CD14-positive monocyte (primary cell): ENCODE measurements at places on chromosomes 5 and 9. TPM values are rescaled to one million over a fixed set of nuclear protein-coding genes. Genes with fewer than 3 reads are reported as not detected.

GRCh38 chr9:4569101-4569500 lies 78.8 kb downstream of the SLC1A1 start:
- no peak overlapping the region for H3K4me3 ChIP-seq
- H3K27me3 ChIP-seq: no peaks in the 10 kb centered on the region
- no peak overlapping the region for H3K27ac ChIP-seq
- no peaks in the 10 kb centered on the region for H3K36me3 ChIP-seq
- no peak for DNase-seq
- H3K4me1 ChIP-seq: no peaks in the 10 kb centered on the region

DNA sequence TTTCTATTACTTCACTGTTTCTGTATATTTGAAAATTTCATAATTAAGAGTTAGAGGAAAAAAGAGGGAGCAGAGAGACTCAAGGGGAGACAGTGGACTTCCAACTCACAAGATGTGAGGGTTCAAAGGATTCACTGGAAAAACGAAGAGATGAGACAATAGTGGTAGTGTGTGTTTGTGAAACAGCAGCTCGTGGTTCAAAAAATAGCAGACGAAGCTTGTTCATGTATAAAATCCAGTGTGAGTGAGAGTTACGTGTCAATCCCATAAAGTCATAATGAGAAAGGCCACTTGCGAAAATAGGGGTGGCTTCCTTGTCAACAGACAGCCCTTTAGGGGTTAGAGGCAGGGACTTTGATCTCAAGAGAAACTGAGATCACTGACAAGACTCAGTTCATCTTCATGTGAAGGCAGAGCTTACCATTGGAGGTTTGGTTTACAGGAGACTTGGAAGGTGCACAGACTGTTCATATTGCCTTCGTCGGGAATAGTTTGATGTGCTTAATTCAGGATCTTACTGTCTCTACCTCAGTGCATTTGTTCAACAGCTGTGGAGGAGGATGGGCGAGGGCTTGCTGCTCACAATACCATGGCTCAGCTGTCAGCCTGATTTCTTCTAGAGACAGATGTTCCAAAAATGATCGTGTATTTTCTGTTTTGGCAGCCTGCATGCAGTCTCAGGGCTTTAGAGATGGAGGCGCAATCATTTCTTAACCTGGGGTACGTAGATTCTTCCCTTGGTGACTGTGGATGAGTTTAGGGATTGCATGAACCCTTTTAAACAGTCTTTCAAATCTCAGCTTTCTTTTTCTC lies 105.7 kb upstream of the KLF9 start:
- no peak for DNase-seq
- no peak overlapping the region for H3K27ac ChIP-seq
- H3K36me3 ChIP-seq: no peaks in the 10 kb centered on the region

- H3K27me3 ChIP-seq: peaks cover 38% of the 10 kb centered on the region
- H3K36me3 ChIP-seq: no peaks in the 10 kb centered on the region
- no peak overlapping the region for H3K27ac ChIP-seq
- DNase-seq: no peak
- no peak overlapping the region for H3K4me3 ChIP-seq
These were observed 1.1 kb downstream of the PRUNE2 start for GRCh38 chr9:76904661-76905457.

DNA sequence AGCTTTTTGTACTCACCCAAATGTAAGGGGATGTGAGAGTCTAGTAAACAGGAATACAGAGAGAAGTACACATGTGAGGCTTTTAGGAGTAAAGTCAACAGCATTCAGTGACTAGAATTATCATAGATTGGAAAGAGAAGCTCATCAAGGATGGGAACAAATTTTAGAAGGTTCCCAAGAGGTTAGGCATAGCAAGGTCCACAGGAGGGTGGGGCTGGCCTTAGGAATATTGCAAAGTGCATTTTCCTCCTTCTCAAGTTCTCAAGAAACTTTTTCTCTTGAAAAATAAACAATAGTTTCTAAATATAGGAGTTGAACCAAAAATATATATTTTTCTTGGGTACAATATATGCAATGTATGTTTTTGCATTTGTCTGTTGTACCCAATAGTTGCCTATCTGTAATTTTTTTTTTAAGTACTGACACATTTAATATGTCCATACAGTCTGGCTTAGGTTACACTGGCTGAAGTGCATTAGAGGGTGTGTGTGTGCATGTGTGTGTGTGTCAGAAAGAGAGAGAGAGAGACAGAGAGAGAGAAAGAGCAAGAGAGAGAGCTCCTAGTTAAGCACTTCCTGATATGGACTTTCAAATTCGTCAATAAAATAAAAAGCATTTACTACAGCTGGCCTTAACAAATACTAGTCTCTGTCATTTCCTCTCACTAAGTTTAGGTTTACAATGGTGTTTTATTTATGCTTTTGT lies 62.2 kb downstream of the SNX18 start:
- H3K4me3 ChIP-seq: no peak overlapping the region
- no peaks in the 10 kb centered on the region for H3K36me3 ChIP-seq
- H3K27me3 ChIP-seq: no peaks in the 10 kb centered on the region
- DNase-seq: no peak
- no peak overlapping the region for H3K27ac ChIP-seq

- H3K4me3 ChIP-seq: no peak overlapping the region
- H3K36me3 ChIP-seq: no peaks in the 10 kb centered on the region
- H3K4me1 ChIP-seq: no peaks in the 10 kb centered on the region
- no peak for DNase-seq
These were observed 226.6 kb upstream of the SLC24A2 start for GRCh38 chr9:20015427-20015931.

DNA sequence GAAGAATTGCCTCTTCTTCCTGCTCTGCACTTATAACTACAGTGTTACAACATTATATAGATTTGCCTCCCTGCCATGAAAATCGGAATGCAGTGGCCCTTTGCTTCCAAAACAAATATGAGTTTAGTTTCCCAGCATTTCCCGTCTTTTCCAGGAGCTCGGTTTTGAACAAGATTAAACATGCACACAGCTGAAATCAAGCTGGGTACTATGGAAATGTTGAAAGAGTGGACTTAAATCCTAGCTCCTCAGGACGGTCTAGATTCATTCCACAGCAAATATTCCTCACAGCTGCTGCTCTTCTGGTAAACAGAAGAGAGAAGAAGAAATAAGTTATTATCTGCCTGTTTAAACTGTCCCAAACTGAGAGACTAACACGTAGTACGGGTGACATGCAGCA lies 161.4 kb downstream of the PIK3R1 start:
- no peaks in the 10 kb centered on the region for H3K36me3 ChIP-seq
- H3K27me3 ChIP-seq: no peaks in the 10 kb centered on the region
- no peak for DNase-seq
- no peak overlapping the region for H3K27ac ChIP-seq
- no peak overlapping the region for H3K4me3 ChIP-seq

DNA sequence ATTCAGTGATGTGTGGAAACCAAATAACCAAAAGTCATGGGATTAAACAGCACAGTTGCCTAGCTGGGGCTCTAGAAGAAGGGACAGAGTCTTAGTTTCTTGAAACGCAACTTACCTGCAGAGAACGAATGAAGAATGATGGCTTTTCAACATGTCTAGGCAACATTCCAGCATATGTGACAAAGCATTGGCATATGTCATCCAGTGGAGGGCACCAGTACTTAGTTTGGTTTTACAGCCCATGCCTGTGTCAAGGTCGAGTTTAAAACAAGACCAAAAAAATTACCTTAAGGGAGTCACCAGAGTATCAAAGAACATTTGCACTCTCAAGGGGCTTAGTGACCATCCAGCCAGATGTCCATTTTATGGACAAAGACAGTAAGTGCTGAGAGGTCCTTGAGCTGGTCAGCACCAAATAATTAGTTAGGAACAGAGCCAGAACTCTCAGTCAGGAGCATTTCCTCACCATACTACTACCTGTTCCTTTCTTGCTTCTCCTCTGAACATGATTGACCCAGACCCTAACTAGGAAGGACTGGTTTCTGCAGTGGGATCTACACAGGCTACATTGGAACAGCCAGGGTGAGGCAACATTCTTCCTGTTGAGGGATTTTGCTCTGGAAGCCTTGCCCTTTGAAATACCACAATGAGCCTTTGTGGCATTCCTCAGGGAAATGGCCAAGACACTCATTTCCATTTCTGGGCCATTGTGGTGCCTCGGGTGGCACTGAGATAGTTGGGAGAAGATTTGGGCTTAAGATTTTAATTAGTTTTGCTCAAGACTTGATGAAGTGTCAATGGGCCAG lies 75.4 kb upstream of the ANKH start:
- no peaks in the 10 kb centered on the region for H3K36me3 ChIP-seq
- peaks cover 2% of the 10 kb centered on the region for H3K27me3 ChIP-seq
- H3K27ac ChIP-seq: no peak overlapping the region
- H3K4me1 ChIP-seq: no peaks in the 10 kb centered on the region

DNA sequence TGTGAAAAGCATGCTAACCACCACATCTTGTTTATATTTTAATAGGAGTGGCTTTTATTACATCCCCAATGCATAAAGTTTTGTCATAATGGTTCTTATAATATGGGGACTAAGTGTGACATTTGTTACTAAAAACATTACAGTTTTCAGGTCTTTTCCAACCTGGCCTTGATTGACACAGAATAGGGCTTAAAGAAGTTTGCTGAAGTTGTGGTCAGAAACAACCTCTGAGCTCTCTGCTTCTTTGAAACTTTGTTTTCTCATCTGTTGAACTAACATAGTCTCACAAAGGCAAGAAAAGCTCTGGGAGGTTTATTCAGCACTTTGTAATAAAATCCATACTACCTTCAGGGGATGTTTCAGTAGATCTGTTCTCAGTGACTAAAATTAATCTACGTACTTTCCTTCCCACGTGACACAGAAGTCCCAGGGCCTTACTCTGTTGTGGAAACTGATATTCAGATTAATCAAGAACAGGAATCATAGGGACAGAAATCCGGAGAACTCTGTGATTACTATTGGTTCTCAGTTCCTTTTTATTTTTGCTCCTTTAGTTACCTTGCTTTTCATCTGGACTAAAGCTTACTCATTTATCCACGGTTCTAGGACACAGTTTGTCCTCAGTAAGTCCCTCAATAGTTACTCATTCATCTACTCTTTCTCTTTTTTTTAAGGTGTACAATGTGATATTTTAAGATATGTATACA lies 289.0 kb upstream of the EFNA5 start:
- H3K4me3 ChIP-seq: no peak overlapping the region
- H3K27ac ChIP-seq: no peak overlapping the region
- no peak for DNase-seq
- H3K36me3 ChIP-seq: no peaks in the 10 kb centered on the region
- no peaks in the 10 kb centered on the region for H3K4me1 ChIP-seq

DNA sequence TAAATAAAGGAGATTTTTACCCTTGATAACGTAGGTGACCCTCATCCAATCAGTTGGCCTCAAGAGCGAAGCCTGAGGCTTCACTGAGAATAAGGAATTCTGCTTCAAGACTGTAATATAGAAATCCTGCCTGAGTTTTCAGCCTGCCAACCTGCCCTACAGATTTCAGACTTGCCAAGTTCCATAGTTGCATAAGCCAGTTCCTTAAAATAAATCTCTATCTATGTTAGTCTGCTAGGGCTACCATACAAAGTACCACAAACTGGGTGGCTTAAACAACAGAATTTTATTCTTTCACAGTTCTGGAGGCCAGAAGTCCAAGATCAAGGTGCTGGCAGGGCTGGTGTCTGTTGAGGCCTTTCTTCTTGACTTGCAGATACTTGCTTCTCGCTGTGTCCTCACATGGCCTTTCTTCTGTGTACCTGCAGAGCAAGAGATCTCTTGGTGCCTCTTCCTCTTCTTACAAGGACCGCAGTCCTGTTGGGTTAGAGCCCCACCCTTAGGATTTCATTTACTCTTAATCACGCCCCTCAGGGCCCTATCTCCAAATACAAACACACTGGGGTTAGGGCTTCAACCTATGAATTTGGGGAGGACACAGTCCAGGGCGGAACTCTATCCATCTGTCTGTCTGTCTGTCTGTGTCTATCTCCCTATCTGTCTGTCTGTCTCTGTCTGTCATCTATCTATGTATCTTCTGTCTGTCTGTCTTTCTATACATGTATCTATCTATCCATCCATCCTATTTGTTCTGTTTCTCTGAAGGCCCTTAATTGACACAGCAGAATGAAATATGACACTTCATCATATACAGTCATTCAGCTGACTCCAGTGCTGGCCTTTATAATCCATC lies 17.0 kb upstream of the CMBL start:
- no peaks in the 10 kb centered on the region for H3K36me3 ChIP-seq
- H3K4me3 ChIP-seq: no peak overlapping the region
- no peak for DNase-seq
- no peaks in the 10 kb centered on the region for H3K27me3 ChIP-seq
- H3K4me1 ChIP-seq: no peaks in the 10 kb centered on the region

DNA sequence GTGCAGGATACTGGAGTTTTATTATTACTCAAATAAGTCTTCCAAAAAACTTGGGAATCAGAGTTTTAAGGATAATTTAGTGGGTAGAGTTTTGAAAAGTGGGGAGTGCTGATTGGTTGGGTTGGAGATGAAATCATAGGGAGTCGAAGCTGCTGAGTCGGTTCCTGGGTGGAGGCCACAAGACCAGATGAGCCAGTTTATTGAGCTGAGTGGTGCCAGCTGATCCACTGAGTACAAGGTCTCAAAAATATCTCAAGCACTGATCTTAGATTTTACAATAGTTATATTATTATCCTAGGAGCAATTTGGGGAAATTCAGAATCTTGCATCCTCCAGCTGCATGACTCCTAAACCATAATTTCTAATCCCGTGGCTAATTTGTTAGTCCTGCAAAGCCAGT lies 804.9 kb upstream of the SEMA6A start:
- H3K4me3 ChIP-seq: no peak overlapping the region
- DNase-seq: no peak
- H3K27ac ChIP-seq: no peak overlapping the region
- no peaks in the 10 kb centered on the region for H3K27me3 ChIP-seq
- H3K36me3 ChIP-seq: no peaks in the 10 kb centered on the region

- no peaks in the 10 kb centered on the region for H3K4me1 ChIP-seq
- H3K27me3 ChIP-seq: no peaks in the 10 kb centered on the region
- no peak overlapping the region for H3K4me3 ChIP-seq
- no peak overlapping the region for H3K27ac ChIP-seq
- no peak for DNase-seq
- H3K36me3 ChIP-seq: no peaks in the 10 kb centered on the region
These were observed 49.3 kb downstream of the CCL28 start for GRCh38 chr5:43362725-43363435.

ABO gene
- polyA plus RNA-seq: 0.50 TPM

UGCG gene
- 1.8 and 7.9 TPM in 2 replicates for polyA plus RNA-seq

PCDHB10 gene
- polyA plus RNA-seq: not detected

PRDM9 gene
- polyA plus RNA-seq: not detected in 2 replicates

TMEM174 gene
- polyA plus RNA-seq: not detected in 2 replicates

GLRA1 gene
- polyA plus RNA-seq: not detected in 2 replicates

SLC6A3 gene
- polyA plus RNA-seq: not detected

FBXO38 gene
- polyA plus RNA-seq: 6.8 TPM
